ENCODE measurements at places on chromosomes 2 and 18.
A peak's percentile ranks its signal among the peaks of the same experiment; 100 is the strongest.

DNA sequence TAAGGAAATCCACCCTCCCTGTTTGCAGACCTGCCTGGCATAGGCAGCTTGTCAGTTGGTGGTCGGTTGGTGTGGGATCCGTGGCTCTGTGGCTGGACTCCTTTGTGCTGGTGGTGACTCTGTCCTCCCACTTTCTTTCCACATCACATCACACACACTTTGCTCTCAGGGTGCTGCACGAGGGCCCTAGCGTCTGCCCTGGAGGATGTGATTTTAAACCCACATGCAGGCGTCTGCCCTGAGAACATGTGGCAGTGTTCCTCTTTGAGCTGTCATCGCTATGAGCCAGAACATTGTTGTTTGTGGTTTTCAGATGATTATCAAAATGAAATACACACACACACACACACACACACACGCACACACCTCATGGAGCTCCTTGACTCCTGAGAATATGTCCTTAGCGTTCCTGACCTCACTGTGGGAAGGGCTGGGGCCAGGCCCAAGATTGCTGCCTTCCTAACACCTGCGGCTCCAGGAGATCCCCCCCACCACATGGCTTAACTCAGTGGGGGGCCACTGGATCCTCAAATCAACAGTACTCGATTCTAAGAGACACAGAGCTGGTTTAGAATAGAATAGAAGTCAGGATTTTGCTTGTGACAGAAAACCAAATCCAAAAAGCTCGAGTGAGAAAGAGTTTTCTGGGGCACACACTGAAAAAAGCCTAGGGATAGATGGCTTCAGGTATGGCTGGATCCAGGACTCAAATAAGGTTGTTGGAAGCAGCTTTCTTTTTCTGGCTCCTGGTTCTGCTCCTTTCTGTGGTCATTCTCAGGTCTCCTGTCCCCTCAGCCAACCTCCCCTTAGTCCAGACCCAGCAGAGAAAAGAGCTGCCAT lies 54.8 kb downstream of the RTP5 start:
- DNase-seq: no peak

GRCh38 chr18:25244170-25244569 lies 107.8 kb downstream of the ZNF521 start:
- DNase-seq: no peak

DNA sequence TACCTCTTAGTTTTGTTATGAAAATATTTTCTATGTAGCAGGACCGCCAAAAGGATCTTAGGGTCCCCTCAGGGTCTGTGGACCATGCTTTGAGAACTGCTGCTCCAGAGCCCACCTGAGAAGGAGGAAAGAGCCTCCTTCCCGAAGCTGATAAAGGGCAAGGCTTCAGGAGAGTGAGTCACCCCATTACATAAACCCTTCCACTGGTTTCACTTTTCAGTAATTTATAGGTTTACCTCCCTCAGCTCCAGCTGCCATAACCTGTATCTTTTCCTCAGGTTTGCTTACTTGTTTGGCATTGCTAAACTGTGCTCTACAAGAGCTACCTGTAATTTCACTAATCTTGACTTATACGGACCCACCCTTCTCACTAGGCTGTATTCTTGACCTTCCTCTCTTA lies 6.6 kb downstream of the TTLL4 start:
- no peak for DNase-seq

DNA sequence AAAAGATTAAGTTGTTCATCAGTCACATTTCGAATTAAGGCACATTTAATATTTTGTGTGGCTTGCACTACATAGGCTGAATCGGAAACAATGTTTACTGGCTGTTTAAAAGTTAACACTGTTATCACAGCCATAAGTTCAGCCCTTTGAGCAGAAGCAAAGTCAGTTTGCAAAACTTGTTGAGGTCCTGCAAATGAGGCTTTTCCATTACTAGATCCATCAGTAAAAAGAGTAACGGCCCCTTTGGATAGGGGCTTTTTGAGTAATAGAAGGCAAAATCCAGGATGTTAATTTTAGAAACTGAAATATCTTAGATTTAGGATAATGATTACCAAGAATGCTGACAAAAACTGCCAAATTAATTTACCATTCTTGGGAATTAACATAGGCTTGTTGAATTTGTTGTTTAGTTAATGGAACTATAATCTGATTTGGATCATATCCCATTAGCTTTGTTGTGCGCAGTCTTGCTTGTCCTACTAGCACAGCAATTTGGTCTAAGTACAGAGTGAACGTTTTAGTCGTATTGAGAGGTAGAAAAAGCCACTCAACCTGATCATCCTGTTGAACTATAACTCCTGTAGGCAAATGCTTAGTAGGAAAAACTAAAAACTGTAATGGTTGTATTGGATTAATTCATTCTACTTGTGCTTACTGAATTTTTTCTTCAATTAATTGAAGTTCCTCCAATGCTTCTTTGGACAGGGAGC lies 13.9 kb upstream of the SUCLG1 start:
- no peak for DNase-seq

DNA sequence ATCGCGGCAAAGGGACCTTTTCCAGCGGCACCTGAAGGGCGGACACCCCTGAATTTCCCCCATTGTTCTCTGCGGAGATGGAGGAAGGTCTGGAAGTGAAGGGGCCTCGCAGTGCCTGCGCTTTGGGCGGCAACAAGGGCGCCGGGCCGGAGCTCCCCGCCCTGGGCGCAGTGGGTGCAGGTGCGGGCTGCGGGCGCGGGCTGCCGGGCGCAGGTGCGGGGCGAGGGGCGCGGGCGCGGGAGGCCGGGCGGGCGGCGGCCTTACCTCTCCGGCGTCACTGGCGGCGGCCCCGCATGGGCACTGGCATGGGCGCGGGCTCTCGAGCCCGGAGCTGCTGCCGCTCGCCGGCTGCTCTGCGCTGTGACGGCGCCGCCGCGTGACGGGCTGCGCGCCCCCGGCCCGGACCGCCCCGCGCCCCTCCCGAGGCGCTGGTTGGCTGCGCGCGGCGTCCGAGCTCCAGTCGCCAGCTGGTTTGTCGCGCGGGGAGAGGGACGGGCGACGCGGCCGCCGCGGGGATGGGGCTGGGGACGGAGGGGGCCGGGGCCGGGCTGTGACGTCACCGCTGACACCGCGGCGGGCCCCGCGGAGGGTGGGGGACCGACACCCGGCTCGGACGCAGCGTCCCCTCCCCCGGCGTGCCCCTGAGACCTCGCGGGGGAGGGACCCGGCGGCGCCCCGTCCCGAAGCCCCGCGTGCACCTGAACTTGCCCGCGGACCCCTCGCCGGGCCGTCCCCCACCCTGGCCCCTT lies at the start of gene KIF1A:
TSS of gene KIF1A (minus strand) at position 362 of the 749 bp plus-strand sequence. CDS start 22,467 bp downstream, outside the sequence.
- DNase-seq: no peak

DNA sequence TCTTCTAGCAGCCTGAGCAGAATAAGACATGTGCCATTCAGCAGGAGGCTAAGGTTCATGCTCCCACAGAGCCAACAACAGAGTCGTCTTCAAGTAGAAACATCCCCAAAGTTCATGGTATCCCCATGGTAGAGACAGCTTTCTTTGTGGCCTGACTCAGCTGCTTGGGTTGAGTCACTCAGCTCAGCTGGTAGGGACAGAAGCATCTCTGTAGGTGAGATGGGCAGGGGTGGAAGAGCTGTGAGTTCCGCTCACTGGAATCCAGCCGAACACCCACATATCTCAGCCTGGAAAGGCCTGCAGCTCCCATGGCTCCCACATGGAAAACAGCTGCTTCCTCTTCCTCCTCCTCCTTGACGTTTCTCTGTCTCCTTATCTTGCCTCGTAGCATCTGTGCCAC lies 792.7 kb downstream of the RNF144A start:
- DNase-seq: no peak

DNA sequence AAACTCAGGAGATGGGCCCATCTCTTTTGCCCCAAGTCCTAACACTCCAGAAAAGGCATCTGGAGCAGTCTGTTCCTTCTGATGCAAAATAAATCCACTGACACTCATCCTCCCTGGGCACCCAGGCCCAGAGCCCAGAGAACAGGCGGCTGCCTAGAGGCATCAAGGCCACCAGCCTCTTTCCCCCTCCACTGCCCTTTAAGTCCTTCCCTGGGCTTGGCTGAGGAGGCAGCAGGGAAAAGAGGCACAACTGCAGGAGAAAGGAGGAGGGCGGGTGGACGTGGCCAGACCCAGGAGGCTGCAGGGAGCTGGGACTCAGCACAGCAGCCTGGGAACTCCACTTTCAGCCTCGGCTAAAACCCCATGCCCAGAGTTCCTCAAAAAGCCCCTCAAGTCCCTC lies 99.7 kb upstream of the ID2 start:
- no peak for DNase-seq

DNA sequence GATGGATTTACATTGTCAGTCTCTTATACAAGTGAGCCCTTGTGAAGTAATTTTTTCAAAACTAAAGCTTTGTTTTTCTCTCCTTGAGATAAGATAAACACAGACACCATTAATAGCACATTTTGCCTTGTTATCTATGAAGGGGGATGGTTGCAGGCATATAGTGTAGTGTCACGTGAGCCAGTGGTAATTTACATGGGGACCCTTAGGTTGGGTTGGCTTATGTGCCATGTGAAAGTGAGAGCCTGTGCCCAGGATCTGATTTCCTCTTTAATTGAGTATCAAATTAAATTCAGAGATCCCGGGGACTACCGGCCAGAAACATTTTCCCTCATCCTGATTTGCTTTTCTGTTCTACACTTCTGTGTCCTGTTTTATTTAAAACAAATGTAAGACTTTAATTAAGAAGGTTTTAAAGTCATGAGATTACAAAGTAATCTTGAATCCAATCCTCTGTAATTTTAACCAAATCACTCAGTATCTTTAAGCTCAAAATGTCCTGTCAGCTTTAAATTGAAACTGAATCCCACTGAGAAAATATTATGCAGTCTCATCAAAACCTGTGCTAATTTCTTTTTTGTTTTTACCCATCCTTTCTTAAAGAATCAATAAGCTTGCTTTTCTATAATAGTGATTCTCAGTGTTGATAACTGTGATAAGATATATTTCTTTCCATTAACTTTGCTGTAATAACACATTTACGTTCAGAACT lies 63.8 kb downstream of the PTPRM start:
- no peak for DNase-seq

- DNase-seq: no peak
Observed at GRCh38 chr2:112256654-112257053, 1.8 kb upstream of the ZC3H8 start.

GRCh38 chr18:12321333-12321732 lies 13.3 kb downstream of the TUBB6 start:
- DNase-seq: no peak

- no peak for DNase-seq
Observed at GRCh38 chr2:23385748-23386338, 864 bp downstream of the KLHL29 start.

- peak; percentile 57 for DNase-seq
Observed at GRCh38 chr18:31581498-31582197, 10.0 kb upstream of the TTR start.

GRCh38 chr18:62585274-62586150 lies 62.7 kb downstream of the ZCCHC2 start:
- no peak for DNase-seq

DNA sequence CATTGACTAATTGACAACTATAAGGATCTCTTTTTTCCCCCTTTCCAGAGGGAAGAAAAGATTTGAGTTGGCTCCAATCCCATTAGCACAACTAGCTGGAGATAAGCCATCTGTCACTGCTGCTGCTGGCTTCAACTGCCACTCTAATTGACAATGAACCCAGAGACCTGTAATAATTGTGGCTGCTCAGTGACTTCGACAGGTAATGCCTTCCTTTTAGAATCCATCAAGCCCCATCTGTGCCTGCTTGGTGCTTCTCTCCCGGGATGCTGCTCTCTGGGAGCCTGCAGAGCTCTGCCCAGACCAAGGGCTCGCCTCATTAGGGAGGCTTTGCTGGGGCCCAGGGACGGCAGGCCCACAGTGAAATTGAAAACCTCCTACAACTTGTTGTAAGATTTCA lies 376.7 kb upstream of the SOX11 start:
- no peak for DNase-seq

- no peak for DNase-seq
Observed at GRCh38 chr2:29627279-29627711, 294.1 kb downstream of the ALK start.

- no peak for DNase-seq
Observed at GRCh38 chr18:41372046-41372665, 582.9 kb upstream of the PIK3C3 start.

Data from stromal cell of bone marrow (primary cell).